ENCODE measurements at places on chromosomes 6 and 20. TPM values are rescaled to one million over a fixed set of nuclear protein-coding genes. Genes with fewer than 3 reads are reported as not detected.

GRCh38 chr6:101918471-101918870 lies 525.0 kb downstream of the GRIK2 start:
- DNase-seq: no peak

GRCh38 chr6:14187406-14187805 lies 69.8 kb downstream of the CD83 start:
- no peak for DNase-seq

- DNase-seq: no peak
These were observed 15.8 kb downstream of the SPTLC3 start for GRCh38 chr20:13024596-13024995.

- peak; percentile 81 for DNase-seq
These were observed 2.4 kb upstream of the DBNDD2 start for GRCh38 chr20:45405571-45406259.

DNA sequence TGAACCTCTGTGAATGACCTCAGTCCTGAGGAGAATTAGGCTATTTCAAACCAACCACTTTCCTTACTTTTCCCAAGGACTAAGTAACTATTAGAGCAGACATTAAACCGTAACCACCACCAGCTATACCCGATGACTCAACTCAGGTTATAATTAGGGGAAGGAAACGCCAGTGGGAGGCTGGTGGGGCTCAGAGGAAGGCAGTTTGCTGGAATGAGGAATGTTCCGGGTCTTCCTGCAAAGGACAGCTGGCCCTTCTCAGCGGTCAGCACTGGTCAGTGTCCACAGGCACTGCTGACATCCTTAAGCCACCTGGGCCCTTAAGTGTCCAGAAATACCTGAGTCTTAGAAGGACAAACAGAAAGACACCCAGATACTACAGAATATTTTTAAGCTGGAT lies 515.2 kb downstream of the MAFB start:
- DNase-seq: no peak

- no peak for DNase-seq
These were observed 151.8 kb upstream of the HEY2 start for GRCh38 chr6:125597411-125598253.

DNA sequence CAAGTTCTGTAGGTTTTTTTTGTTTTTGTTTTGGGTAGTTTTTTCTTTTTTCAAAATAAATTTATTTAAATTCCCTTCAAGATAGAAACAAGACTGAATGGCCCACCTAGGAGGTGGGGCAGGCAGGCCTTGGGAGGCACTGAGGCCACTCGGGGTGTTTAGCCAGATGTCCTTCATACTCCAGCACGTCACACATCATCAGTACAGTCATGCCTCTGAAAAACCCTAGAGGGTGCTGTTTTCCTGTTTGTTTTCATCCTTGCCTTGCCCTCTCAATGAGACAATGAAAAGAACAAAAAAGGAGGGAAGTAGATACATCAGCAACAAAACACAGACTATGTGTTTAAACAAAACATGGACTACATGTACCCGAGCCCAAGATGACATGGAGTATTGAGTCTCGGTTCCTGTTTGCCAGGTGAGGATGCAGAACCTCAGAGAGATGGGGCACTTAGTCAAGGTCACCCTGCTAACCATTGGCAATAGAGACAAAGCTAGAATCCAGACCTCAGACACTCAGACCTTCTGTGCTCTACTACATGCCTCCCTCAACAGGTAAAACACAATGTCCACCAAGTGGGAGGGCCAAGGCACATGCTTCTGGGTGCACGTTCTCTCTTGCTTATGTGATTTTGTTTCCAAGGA lies 26.8 kb upstream of the CLIC5 start:
- DNase-seq: no peak

GRCh38 chr6:129597023-129597713 lies 112.8 kb downstream of the ARHGAP18 start:
- DNase-seq: no peak

- DNase-seq: no peak
These were observed 9.2 kb downstream of the PDCD2 start for GRCh38 chr6:170575250-170575649.

GRCh38 chr6:151310852-151311767 lies 71.3 kb downstream of the AKAP12 start:
- no peak for DNase-seq

GRCh38 chr6:5832668-5833067 lies 174.1 kb downstream of the NRN1 start:
- DNase-seq: no peak

- DNase-seq: no peak
These were observed 269.5 kb downstream of the PLCB1 start for GRCh38 chr20:8401556-8401955.

GRCh38 chr20:18466574-18466893 lies 296 bp downstream of the DZANK1 start:
- DNase-seq: no peak

- no peak for DNase-seq
These were observed 108.2 kb downstream of the THBS2 start for GRCh38 chr6:169145496-169145895.

- no peak for DNase-seq
These were observed 20.6 kb upstream of the LCA5 start for GRCh38 chr6:79557673-79558467.

DNA sequence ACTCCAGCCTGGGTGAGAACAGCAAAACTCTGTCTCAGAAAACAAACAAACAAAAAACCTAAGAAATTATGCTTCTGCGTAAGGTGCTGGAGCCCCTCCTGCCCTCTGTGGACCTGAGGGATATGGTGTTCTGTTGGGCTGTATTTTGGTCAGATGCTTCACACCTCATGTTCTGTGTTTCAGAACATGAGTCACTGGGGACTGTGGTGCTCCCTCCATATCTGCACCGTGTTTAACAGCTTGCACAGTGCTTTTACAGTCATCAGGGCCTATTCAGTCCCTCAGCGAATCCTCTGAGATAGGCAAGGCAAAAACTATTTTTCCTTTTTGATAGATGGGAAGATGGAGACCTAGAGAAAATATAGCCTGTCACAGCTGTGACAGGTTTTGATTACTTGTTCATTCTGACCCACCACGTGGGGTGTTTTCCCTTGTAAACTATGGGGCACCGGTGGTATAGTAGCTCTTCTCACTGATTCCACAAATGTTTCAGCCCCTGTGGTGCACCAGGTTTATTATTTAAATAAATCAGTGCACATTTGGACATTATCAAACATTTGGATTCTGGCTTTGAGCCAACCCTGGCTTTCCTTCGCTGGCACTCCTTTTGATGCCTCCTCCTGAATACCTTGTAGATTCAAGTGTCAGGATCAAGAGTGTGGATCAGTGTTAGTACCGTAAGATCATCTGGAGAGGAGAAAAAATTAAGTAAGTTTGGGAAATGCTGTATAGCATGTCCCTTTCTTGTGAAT lies 9.6 kb downstream of the TTPAL start:
- DNase-seq: no peak

The SLC17A3 gene
- total RNA-seq: not detected

The RNF144B gene
- 4.6 TPM for total RNA-seq

The C6orf15 gene
- not detected for total RNA-seq

The OPN5 gene
- not detected for total RNA-seq

The NFKBIE gene
- total RNA-seq: 4.7 TPM

The HLA-G gene
- not detected for total RNA-seq

The BTBD3 gene
- total RNA-seq: 33.2 TPM

The MLN gene
- not detected for total RNA-seq

The OR2J3 gene
- not detected for total RNA-seq

The UBD gene
- total RNA-seq: not detected

Measured in sigmoid colon (tissue), 7 donors.